ENCODE measurements at places on chromosomes 16 and 17.

GRCh38 chr16:10561001-10561400 is 19.4 kb downstream of the EMP2 start:
- DNase-seq = no peak

GRCh38 chr17:39200070-39200879 is at the start of gene RPL19:
Gene RPL19, plus strand, starts transcription at chr17:39200283. Its CDS starts 62 bp downstream, at chr17:39200345.
- DNase-seq = peak; percentile 94

DNA sequence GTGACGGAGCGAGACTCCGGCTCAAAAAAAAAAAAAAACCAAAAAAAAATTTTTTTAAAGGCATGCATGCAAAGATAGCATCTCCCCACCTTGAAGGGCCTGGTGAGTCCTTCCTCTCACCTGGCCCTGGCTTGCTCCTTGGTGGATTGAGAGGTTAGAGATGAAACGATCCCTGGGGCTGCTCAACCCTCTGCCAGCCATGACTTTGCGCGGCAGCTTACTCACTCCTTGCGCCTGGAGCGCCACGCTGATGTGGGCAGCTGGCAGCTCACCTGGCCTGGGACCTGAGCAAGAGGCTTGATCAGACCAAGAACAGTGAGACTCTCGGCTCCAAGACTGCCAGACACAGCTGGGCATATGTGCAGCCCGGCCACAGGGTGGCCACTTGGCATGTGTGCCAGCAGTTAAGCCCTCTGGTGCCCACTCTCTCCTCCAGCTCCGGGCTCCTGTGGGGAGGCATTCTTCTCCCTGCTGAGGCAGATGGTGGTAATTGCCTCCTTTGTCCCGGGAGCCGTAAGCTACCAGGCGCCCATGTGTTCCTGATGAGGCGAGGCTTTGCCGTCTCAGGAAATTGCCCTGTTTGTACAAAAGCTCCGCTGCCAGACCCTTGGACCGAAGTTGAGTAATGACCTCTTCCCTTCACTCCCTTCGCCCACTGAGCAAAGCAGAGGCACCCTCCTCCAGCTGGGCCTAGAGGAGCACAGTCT is 5.1 kb upstream of the EVPL start:
- DNase-seq = no peak

- DNase-seq = no peak
Observed at GRCh38 chr17:68029512-68030215, 5.9 kb upstream of the KPNA2 start.

DNA sequence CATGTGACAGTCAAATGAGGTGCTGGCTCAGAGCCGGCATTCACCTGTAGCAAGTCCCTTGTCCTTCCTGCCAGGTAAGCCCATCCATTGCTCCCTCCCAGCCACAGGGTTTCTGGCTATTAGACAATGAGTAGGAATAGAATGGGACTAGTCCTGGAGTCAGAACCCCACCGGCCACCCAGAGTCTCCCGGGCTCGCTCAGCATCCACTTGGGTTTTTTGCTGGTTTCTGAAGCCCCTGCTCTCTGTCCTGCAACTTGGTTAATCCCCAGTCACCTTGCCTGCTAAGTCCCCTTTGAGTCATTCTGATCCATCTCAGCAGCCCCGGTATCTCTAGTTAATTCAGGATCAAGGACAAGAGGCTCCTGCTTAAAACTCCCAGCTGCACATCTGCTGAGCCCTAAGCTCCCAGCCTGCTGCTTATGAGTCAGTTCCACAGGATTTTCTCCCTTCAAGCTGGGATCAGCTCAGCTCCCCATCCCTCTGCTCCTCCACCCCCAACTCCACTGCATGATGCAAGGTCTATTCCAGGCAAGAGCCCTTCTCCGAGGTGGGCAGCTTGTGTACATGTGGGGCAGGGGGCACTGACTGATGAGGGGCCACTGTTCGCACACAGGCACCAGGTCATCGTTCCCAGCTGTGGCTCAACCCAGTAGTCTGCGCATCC is 19.9 kb upstream of the MRPS23 start:
- DNase-seq = no peak

DNA sequence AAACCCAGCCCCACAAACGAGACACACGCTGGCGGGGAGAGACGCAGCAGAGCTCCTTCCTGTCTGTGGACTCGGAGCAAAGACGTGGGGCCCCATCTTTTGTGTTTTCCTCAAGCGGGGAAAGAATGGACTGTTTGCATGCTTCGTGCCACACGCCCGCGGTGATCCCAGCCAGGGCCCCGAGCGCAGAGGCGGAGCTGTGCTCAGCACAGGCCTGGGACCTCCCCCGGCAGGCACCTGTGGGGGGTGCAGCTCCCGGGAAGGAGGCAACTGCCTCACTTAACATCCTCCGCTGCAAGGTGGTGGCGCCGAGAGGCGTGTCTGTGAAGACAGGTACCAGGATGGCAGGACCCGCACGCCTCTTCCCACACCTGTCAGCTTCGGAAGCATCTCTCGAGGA is 19.1 kb downstream of the TRARG1 start:
- DNase-seq = peak; percentile 76

GRCh38 chr16:88526008-88526905 is 43.9 kb upstream of the ZC3H18 start:
- DNase-seq = no peak

DNA sequence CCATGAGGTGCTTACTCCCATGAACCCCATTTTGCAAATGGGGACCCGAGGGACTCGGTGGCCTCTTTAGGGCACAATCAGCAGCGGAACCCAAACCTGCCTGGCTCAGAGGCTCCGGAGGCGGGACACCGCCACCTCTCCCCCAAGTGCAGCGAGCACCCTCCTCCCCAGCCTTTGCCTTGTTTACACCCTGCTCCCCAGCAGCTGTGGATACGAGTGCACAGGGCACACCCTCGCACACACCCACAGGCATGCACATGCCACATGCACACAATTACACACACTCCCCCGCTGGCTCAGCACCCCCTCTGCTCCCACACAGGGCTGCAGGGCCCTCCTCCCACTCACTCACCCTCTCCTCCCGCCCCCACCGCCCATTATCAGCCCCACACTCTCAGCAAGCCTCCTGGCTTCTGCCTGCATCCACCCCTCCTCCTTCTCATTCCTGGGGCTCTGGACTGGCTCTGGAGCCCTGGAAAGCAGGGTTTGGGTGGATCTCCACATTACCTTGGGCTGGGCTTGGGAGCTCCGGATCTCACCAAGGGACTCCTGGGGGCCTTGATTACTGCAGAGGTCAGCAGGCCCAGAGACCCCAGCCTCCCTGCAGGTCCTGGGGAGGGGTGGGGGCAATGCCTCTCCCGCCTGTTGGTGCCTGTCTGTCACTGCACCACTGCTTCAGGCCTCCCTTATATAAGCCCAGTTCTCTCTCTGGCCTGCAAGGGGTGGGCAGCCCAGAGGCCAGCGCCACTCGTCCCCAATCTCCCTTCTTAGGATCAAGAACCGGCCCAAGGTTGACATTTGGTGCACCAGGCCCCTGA is 6.4 kb downstream of the PDK2 start:
- DNase-seq = no peak

DNA sequence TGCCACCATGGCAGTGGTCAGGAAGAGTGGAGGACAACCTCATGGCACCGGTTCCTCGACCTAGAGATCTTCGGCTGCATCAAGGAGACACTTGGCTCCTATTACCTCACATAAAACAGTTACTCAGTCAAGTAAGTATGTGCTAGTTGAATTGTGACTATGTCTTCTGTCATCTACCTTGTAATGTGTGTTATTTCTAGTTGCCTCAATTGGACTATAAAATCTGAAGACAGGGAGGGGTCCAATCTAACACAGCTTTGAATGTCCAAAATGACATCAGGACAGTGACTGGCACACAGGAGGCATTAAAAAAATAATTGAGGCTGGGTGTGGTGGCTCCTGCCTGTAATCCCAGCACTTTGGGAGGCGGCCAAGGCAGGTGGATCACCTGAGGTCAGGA is 17.2 kb downstream of the C16orf86 start:
- no peak for DNase-seq

DNA sequence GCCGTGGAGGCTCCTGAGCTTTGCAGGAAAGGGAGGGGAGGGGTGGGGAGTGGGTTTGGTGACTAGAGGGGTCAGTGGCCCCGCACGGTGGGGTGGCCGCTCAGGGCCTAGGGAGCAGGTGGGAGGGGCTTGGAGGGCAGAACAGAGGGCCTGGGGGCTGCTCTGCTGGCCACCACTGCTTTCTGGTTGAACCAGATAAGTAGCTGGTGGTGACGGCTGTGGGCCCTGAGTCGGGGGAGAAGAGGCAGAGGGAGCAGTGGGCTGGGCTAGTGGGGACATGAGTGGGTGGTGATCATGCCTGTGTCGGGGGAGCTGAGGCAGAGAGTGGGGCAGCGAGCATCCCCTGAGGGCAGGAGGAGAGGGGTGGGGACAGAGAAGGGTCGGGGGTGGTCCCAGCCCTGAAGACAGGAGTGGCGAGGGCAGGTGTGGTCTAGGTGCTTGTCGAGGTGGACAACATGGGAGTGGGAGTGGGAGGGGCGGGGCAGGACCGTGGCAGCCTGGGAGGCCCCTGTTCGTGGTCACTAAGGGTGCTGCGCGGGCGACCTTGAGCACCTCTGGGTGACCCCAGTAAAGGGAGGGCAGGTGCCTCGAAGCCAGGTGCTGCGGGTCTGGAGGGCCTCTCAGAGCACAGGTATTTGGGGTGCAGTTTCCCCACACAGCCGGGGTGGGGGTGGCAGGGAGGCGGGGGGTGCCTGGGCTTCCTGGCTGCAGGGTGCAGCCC is 6.3 kb upstream of the CD7 start:
- no peak for DNase-seq

DNA sequence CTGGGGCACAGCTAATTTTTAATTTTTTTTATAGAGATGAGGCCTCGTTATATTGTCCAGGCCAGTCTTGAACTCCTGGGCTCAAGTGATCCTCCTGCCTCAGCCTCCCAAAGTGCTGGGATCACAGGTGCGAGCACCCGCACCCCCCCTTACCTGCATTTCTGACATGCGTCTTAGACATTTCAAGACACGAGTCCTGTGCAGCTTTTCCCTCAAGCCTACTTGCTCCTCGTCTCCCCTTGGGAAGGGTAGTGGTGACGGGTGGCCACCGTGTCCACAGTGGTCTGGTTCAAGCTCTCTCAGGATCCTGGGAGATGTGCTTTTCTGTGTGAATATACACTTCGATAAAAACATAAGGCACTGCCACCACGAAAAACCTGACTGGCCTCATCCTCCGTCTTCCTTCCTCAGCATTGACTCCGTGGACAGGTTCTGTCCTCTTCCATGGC is 9.6 kb downstream of the CANT1 start:
- no peak for DNase-seq

DNA sequence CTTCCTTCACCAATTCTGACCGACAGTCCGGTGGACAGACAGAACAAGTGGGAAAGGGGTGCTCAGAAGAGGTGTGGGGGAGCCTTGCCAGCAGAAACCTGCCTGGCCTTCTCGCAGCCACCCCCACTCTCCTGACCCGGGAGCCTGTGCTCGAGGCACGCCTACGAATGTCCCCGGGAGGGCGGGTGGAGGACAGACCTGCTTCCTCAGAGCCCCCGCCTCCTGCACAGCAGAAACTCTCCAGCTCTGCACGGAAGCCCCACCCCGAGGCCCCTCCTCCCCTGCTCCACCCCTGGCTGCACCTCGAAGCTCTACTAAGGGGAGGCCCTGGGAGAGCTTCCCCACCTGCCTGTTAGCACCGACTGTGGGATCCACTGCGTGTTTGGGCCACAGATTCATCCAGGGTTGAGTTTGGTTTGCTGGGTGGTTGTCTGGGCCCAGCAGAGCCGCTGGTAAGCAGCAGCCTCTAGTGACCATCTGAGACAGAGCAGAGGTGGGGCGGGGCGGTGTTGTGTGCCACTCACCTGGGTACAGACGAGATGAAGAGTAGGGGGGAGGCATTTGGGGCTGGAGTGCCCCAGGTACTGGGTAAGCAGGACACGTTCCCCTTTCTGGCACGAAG is 6.2 kb downstream of the TAF1C start:
- DNase-seq = no peak

DNA sequence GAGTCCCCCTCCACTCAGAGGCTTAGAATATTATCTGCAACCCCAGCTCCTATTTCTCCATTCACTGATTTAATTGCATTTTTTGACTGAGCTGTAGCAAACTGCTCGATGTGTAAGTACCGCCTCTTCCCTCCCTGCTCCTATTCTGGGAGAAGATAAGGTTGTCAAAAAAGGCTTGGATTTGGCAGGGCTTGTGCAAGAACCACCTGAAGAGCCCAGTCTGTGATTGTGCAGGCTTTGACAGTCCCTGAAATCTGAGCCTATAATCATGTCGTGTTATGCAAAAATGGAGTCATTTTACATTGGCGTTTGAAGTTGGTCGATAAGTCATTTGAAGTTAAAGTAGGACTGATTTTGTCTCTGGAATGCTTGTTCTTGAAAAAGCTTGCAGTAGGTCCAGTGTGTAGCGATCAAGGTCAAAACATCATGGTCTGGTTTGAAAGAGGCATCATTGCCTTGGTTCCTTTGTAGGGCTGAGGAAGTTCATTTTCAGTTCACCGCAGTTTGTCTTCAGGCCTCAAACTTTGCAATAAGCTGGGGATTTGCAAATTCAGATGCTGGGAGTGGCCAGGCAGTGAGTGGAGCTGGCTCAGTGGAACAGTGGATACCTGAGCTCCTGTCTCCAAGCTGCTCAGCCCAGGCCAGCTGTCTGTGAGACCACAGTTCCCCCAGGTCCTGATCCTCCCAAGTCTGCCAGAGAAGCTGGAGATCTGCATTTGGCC is 68.8 kb downstream of the KATNIP start:
- no peak for DNase-seq

DNA sequence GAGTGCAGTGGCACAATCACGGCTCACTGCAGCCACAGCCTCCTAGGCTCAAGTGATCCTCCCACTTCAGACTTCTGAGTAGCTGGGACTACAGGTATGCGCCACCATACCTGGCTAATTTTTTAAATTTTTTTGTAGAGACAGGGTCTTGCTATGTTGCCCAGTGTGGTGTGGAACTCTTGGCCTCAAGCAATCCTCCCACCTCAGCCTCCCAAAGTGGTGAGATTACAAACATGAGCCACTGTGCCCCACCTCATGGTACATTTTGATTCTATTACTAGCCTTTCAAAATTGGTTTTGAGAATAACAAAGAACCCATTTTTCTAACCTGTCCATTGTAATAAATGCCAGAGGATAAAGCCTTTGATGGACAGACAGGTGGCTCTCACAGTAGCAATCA is 1.4 kb downstream of the CCDC43 start:
- no peak for DNase-seq

DNA sequence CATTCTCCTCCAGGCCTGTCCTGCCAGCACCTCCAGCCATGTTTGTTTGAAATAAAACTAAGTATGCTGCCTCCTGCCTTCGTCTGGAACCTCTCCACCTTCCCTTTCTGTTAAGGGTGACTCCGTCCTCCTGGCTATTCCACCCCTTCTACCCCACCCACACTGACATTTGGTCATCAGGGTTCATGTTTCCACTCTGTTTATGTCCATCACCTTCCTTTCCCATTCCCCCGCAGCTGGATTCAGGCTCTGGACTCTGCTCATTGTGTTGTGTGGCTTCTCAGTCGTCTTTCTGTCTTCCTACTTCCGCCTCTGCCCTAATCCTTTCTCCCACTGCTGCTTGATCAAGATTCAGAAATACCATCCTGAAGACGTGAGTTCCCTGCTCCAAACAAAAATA is 28.6 kb downstream of the EPN2 start:
- DNase-seq = no peak
